ENCODE measurements at places on chromosomes 2 and 18.

DNA sequence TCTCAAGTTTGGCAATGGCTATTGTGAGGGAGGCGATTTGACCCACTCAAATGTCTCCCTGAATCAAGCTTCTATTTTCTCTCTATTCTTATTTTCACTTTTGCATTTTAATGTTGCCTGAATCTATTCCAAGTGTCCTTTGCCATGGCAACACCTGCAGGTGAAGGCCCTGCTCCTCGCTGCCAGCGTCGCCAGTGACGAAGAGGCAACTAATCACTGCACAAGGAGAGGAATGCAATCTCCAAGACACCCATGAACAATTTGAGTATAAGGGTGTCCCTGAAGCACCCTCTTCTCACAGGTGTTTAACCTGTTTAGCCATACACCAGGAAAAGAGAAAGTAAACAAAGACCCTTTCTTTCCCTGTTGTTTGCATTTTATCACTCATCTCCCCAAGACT is 165.6 kb upstream of the VRK2 start:
- DNase-seq, result no peak

GRCh38 chr2:19688059-19688458 is 213.7 kb downstream of the TTC32 start:
- no peak for DNase-seq

DNA sequence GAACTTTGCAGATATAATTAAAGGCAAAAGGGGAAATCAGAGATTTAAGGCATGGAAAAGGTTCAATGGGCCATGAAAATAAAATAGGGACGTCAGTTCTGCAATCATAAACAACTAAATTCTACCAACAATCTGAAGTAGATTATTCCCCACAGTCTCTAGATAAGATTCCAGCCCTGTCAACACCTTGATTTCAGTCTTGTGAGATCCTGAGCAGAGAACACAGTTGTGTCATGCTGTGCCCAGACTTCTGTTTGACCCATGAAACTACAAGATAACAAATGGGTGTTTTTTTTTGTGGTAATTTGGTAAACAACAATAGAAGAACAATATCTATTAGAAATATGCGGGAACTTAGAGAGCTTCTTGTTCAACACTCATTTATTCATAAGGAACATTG is 66.2 kb upstream of the RIT2 start:
- no peak for DNase-seq

- no peak for DNase-seq
These were observed 271.1 kb downstream of the PHLPP1 start for GRCh38 chr18:62986490-62986889.

DNA sequence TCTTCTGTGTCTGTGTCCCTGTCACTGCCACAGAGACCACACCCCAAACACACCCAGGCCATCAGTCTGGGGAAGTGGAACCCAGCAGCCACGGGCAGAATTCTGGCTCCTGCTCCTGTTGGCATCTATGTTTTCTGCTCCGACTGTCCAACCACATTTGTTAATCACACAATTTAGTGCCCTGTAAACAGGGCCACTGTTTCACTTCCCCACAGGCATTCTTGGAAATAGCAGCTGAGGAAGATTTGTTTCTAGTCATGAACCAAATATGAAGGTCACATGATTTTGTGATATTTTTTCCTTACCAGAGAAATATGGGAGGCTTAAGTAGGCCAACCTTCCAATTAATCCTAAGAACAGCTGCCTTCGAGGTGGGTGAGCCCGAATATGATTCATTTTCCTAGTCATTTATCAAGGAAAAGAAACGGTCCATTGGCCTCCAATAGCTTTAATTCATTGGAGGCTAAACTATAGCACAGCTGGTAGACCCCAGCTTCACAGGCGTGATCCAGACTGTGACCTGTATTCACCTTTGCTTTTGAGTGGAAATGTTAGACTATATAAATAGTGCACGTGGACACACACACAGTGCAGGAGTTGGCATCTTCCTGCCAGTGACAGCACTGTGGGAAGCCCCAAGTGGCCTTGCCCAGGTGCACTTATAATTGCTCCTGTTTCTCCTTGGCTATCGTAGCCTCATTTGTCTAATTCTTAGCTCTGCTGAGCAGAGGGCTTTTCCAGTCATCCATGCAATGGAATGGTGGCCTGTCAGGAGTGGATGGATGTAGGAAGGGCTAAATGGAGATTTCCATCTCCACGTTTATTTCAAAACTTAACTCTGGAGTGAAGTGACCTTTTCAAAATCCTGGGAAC is 267.9 kb downstream of the LPIN1 start:
- DNase-seq, result peak; percentile 65

GRCh38 chr18:78422336-78422735 is 557.3 kb upstream of the SALL3 start:
- no peak for DNase-seq

GRCh38 chr2:35503311-35503710 is 852.3 kb upstream of the CRIM1 start:
- no peak for DNase-seq

- DNase-seq, result no peak
These were observed 23.7 kb upstream of the SMAD7 start for GRCh38 chr18:48974304-48975119.

Data from fibroblast of skin of right quadriceps (primary cell).